ENCODE measurements at places on chromosomes 7 and 10.

- no peaks in the 10 kb centered on the region for H3K27me3 ChIP-seq
- H3K27ac ChIP-seq, result no peak overlapping the region
- no peak for DNase-seq
- no peaks in the 10 kb centered on the region for H3K4me1 ChIP-seq
- H3K4me3 ChIP-seq, result no peak overlapping the region
Measured at GRCh38 chr7:145698526-145699262, 417.9 kb upstream of the CNTNAP2 start.

DNA sequence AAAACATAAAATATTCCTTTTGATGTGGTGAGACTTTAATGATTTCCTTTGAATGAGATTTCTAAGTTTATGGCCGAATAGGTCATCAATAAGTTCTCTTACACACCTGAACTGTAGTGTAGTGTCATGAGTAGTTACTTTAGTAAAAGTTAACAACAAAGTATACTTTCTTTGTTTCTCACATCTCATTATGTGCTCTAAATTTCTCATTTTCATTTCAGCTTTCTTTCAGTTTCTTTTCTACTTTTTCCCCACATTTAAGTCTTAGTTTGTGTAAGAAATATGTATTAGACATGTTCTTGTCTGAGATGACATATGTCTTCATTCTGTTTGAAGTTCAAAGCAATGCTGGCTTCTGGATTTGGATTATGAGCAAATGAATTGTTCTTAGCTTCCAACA is 348.1 kb downstream of the ANKRD7 start:
- DNase-seq, result no peak
- no peak overlapping the region for H3K4me3 ChIP-seq
- H3K36me3 ChIP-seq, result no peaks in the 10 kb centered on the region
- no peaks in the 10 kb centered on the region for H3K27me3 ChIP-seq

DNA sequence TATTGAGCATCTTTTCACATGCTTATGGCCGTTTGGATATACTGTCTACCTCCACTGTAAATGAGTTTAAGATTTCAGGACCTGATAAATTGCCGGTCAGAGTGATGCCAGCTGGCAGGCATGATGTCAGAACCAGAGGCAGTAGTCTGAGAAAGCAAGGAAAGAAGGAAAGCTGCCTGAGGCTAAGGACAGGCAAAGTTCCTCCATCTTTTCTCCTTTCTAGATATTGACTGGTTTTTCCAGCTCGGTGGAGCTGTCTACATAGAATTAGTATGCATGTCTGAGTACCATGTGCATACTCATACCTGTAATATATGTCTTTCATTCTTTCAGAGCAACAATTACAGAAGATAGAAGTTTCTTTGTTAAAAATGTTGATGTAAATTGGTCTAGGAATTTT is 52.3 kb downstream of the CDCA7L start:
- no peak overlapping the region for H3K4me3 ChIP-seq
- H3K27ac ChIP-seq, result no peak overlapping the region
- no peaks in the 10 kb centered on the region for H3K27me3 ChIP-seq
- H3K36me3 ChIP-seq, result no peaks in the 10 kb centered on the region
- H3K4me1 ChIP-seq, result no peaks in the 10 kb centered on the region

- no peak for DNase-seq
- no peak overlapping the region for H3K27ac ChIP-seq
- H3K36me3 ChIP-seq, result no peaks in the 10 kb centered on the region
- H3K4me1 ChIP-seq, result no peaks in the 10 kb centered on the region
- no peak overlapping the region for H3K4me3 ChIP-seq
- H3K27me3 ChIP-seq, result peaks cover 42% of the 10 kb centered on the region
Measured at GRCh38 chr10:49647554-49647953, 31.9 kb upstream of the C10orf53 start.

- H3K27ac ChIP-seq, result no peak overlapping the region
- peaks cover 8% of the 10 kb centered on the region for H3K36me3 ChIP-seq
- H3K4me1 ChIP-seq, result no peaks in the 10 kb centered on the region
- H3K27me3 ChIP-seq, result no peaks in the 10 kb centered on the region
- H3K4me3 ChIP-seq, result no peak overlapping the region
Measured at GRCh38 chr10:4909118-4909517, 54.1 kb upstream of the AKR1C1 start.
